ENCODE measurements at places on chromosomes 5 and 9.

DNA sequence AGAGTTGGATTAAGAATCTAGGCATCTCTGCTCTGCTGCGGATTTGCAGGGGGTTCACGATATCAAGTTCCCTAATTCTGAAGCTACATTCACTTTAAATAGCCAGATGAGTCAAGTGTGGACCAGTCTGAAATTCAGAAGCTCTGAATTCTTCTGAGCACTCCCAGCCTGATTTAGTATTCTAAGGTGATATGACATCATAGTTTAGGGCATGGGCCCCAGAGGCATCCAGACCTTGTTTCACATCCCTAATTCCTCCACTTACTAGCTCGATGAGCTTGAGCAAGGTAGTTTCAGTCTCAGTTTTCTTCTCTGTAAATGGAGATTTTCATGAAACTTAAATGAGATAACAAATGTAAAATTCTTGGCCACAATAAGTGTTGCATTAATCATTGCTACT is 65.2 kb downstream of the TMEM167A start:
- no peak for DNase-seq

GRCh38 chr5:35338157-35338453 is 107.8 kb upstream of the PRLR start:
- no peak for DNase-seq

DNA sequence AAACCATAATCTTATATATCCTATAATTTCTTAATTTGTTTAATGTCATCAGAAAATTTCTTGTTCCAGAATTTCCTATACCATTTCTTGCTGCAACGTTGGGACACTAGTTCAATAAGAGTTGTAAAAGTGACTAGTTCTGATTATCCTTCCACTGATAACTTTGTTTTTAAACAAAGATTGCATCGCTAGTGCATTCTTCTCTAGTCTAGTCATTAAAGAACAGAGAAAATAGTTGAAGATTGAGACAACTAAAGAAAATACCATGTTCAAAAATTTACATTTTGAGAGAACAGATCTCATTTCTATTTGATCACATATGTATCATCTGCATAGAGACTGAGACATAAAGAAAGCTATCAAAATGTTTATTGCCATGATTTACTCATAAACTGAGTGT is 1888.2 kb downstream of the EFNA5 start:
- DNase-seq = no peak

DNA sequence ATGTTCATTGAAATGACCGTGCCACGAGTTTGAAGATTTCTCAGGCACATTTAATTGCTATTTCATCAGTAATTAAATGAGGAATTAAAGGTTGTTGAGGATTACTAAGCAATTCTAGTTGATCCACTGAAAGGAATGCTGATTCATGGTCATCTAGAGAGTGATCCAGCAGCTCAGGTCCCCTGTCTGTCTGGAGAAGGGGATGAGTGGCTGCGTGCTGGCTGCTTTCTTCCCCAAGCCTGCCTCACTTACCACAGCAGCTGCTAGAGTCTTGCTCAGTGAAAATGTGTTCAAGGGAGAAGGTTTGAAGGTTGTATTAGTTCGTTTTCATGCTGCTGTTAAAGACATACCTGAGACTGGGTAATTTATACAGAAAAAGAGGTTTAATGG is 7.8 kb upstream of the TGFBI start:
- DNase-seq = no peak

DNA sequence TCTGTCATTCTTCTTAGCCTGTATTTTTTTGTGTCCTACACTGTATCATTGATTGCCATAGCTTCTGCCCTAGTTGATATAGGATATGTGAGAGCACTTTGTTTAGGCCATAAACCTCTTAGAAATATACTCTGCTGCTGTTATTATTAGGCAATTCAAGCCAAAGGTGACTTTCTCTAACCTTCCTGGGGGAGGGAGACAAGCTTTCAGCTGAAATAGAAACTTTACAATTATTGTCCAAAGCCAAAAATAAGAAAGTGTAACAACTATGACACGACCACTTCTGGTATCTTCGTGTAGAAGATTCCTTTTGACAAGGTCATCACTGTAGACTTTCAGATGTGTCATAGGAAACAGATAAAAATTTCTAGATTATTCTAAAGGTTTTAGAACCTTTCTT is 12.2 kb upstream of the CSNK1A1 start:
- no peak for DNase-seq

DNA sequence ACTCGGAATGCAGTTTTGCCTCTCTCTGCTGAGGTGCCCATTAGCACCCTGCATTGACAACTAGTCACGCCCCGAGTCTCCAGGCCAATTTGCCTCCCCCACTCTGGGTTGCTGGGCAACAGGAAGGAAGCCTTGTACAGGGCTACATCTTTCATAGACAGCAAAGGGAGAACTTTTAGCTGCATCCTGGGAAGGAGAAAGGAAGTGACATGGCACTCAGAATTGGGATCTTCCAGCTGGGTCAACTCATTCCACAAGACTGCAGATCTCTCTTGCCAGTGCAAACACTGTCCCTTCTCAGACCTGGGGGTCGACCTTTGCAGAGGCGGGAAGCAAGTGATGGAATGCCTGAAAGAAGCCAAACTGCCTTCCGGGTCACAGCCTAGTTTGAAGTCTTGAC is 282.0 kb downstream of the SLIT3 start:
- no peak for DNase-seq

GRCh38 chr9:96183751-96184150 is 118.2 kb downstream of the HSD17B3 start:
- no peak for DNase-seq

DNA sequence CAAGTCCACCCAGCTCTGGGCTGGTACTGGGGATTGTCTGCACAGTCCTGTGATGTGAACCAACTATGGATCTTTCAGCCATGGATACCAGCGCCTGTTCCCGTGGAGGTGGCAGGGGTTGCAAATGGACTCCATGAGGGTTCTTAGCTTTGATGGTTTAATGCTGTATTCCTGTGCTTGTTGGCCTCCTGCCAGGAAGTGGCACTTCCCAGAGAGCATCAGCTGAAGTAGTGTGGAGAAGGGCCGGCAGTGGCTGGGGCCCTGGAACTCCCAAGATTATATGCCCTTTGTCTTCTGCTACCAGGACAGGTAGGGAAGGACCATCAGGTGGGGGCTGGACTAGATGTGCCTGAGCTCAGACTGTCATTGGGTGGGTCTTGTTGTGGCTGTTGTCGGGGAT is 1104.8 kb upstream of the COX7C start:
- no peak for DNase-seq
